CD4-positive, alpha-beta T cell treated with Interleukin-10 for 1 hour (primary cell): ENCODE measurements at places on chromosomes 7 and 10.

GRCh38 chr7:29795696-29796580, 10.4 kb upstream of the WIPF3 start:
- no peak for DNase-seq

- DNase-seq, result no peak
Measured at GRCh38 chr7:20798694-20799121, 12.0 kb upstream of the SP8 start.

GRCh38 chr7:95925236-95925635, 152.9 kb downstream of the DYNC1I1 start:
- no peak for DNase-seq

- DNase-seq, result no peak
Measured at GRCh38 chr10:80108576-80109239, 23.8 kb upstream of the PLAC9 start.

GRCh38 chr10:6868036-6868725, 288.1 kb upstream of the PRKCQ start:
- no peak for DNase-seq

- no peak for DNase-seq
Measured at GRCh38 chr10:101145145-101145544, 14.0 kb downstream of the TLX1 start.

DNA sequence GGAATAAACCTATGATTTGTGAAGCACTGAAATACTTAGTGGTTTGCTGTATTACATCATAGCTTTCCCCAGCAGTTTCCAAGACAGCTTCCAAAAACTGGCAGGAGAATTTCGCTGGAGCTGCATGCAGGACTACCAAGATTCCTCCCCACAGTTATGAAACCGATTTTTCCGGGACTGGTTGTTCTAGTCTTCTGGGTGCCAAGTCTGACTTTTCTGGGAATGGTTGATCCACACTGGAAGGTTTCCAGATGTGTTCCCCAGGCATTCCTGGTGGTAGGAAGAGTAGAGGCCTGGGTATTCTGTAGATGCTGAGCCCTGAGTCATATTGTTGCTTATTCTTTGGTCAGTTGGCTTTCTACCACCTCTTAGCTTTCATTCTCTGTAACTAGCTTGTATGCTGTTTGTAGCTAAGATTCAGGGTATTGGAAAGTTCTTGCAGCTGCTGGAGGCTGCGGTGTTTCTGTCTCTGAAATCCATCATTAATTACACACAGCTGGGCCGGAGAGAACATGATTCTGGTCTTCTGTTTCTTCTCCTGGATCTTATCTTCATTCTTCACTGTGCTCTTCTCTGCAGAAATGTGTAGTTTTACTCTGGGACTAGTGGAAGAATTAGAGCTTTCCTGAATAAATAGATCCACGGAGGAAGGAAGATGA, 6.3 kb downstream of the ABCC2 start:
- no peak for DNase-seq

DNA sequence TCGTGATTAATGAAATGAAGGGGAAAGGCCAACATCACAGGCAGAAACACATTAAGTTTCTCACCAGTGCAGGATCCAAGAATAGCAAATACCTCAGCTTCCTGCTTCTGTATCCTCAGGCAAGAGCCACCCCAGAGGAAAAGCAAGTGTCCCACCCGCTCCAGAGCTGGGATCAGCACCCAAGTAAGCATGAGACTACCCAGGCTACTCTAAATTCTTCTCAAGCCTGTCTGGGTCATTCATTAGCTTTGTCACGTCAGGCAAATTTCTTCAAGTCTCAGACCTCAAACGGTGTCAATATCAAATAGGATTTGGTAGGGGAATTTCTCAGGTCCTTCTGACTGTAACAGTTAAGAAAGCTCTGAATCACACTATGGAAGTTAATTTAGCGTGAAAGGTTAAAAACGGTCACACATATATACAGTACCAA, 59.0 kb downstream of the GNA12 start:
- DNase-seq, result no peak

GRCh38 chr10:133260895-133261725, 15.6 kb downstream of the ADAM8 start:
- DNase-seq, result peak; percentile 70

GRCh38 chr10:91824076-91824475, 25.9 kb downstream of the TNKS2 start:
- DNase-seq, result no peak
